H1 (cell line): ENCODE measurements at places on chromosomes 2 and 18.

- no peak for DNase-seq
Measured at GRCh38 chr2:174633623-174633930, 36.0 kb upstream of the WIPF1 start.

DNA sequence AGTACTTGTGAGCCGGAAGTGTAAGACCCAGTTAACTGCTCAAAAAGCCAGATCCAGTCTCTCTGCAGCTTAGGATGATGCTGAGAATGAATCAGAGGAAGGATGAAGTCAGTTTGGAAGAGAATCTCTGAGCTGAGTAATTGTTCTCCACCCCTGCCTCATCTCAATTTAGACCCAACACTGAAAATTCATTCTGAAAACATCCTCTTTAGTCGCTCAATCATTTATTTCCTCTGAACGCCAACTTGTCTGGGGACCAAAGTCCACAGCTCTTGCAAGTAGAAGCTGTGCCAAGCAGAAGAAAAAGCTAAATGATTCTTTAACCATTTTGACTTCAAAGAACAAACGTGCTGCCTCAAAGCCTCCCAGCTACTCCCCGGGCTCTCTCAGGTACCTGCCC lies 177.1 kb upstream of the KLHL29 start:
- DNase-seq = no peak

DNA sequence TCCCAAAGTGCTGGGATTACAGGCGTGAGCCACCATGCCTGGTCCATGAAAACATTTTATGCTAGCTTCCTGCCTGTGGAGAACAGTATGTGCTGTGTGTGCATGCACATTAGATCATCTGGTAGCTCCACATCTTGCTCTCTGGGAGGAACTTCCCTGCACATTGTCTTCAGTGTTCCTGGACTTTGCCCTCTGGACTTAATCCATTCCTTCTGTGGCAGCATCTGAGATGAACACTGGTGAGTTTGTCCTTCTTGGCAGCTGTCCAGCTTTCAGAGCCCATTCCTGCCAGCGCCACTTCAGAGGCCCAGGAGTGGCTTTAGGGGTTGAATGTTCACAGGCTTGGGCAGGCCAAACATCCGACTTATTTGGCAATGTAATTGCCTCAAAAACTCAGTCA lies 65.2 kb downstream of the POU3F3 start:
- no peak for DNase-seq

DNA sequence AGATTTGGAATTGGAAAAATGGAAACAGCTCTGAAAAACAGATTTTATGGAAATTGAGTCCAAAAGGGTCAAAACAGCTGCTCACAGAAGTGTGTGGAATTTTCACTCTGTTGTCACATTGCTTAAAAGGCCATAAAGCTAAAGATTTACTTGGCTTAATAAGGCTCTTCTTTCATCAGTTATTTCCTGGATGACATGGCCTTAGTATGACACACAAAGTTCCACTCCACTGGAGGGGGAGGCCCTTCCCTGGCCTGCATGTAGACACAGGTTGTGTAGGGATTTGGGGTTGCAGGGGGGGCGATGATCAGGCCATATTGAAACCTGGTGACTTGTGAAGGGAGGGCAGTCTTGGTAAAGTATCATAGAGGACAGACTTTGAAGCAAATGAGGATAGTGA lies 34.0 kb downstream of the TMEM185B start:
- DNase-seq = no peak

GRCh38 chr2:38505779-38506178 lies 96.9 kb downstream of the HNRNPLL start:
- no peak for DNase-seq

DNA sequence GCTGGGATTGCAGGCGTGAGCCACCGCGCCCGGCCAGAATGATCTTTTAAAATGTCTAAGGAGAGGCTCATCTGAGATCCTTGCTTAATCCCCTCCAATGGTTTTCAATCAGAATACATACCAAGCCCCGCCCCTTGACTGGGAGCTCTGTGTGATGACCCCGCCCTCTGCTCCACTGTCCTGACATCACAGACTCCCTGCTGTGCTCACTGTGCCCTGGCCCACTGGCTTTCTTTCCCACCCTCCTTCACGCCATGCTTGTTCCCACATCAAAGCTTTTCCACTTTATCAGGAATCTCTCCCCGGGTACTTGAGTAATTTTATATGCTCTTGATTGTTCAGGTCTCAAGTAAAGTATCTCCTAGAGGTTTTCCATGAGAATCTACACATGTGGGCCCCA lies 762.3 kb upstream of the ID2 start:
- DNase-seq = no peak
